ENCODE measurements at places on chromosomes 5 and 9.

DNA sequence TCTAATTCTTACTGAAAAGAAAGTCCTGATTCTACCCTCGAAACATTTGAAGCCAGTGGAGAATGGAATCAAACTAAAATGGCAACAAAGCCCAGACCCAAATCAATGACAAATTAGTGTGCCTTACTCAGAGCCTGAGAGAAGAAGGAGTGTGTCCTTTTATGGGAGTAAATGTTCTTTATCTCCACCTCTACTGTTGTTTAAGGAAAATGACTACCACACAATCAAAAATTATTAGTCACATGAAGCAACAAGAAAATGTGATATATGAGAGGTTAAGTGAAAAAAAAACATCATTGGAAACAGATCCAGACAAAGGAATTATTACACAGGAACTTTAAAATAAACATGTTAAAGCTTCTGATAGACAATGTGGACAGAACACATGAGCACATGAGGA, 49.7 kb upstream of the FOXB2 start:
- DNase-seq, result no peak

GRCh38 chr9:132401824-132402223, 4.8 kb downstream of the TTF1 start:
- no peak for DNase-seq

DNA sequence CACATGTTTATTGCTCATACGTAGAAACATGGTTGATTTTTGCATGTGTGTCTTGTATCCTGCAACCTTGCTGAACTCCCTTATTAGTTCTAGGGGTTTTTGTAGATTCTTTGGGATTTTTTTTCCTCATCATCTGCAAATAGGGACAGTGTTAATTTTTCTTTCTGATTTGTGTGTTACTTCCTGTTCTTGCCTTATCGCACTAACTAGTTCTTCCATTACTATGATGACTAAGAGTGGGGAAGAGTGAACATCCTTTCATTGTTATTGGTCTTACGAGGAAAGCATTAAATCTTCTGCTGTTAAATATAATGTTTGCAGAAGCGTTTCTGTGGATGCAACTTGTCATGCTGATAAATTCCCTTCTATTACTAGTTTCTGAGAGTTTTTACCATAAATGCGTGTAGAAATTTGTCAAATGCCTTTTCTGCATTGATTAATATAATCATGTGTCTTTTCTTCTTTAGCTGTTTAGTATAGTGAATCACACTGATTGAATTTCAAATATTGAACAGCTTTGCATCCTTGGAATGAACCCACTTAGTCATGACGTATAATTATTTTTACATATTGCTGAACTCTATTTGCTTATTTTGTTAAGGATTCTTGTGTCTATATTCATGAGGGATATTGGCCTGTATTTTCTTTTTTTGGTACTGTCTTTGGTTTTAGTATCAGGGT, 32.1 kb upstream of the RNF130 start:
- DNase-seq, result no peak

DNA sequence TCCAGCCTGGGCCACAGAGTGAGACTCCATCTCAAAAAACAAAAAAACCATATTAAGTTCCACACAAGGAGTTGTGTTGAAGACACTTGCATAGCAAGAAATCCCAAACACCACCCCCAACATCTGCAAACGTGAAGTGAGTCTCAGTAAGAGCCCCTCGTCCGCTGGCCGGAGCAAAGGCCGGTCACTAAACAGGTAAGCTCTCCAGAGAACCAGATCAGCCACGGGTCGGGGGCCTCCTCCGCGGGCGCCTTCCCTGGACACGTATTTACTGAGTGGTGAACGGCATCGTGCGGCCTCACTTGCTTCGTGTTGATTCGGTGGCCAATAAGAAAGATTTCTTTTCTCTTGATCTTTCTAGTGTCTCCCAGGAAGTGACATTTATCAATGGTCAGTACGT, 93.6 kb downstream of the MRPL36 start:
- no peak for DNase-seq

DNA sequence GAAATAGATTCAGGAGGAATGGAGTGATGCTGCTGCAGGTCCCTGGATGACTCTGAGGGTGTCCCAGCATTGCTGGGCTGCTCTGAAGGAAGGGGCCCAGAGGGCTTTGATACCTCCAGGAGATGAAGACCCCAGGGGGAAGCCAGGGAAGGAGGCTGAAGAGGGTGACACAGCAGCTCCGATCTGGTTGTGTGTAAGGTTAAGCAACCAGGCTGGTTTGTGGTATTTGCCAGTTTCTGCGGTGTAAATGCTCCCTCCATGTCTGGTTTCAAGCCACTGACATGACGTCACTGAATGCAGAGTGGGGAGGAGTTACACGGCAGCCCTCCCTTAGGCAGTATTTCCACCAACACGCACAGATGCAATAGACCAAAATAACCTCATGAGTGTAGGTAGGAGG, 40.0 kb upstream of the ORM1 start:
- peak; percentile 11 for DNase-seq

Data from glutamatergic neuron (in vitro differentiated cells).